ENCODE measurements at places on chromosomes 16 and 17.

- DNase-seq: no peak
Observed at GRCh38 chr17:55652825-55653224, 69.8 kb downstream of the TMEM100 start.

- DNase-seq: no peak
Observed at GRCh38 chr17:28426081-28426519, 20.1 kb upstream of the SLC46A1 start.

GRCh38 chr17:1413281-1413791, 13.3 kb upstream of the YWHAE start:
- DNase-seq: peak; percentile 23

- peak; percentile 86 for DNase-seq
Observed at GRCh38 chr17:2192367-2193057, 111.1 kb downstream of the SMG6 start.

- no peak for DNase-seq
Observed at GRCh38 chr16:30623536-30624283, 13.5 kb upstream of the ZNF689 start.

DNA sequence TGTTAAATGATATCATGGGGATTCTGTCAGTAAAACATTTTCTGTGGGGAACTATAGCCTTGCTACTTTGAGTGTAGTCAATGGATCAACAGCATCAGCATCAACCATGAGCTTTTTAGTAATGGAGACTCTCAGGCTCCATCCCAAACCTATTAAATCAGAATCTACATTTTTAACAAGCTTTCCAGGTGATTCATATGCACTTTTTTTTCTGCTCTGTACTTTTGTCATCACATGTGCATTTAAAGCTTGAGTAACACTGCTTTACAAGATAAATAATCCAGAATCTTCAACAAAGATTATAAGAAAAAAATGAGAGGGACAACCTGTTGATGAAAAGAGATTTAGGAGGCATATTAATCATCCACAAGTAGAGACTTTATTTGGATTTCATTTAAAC, 23.5 kb downstream of the NUP93 start:
- DNase-seq: no peak

- DNase-seq: peak; percentile 98
Observed at GRCh38 chr16:89505204-89506112, 2.7 kb upstream of the SPG7 start.

- DNase-seq: no peak
Observed at GRCh38 chr17:81964081-81964849, 3.3 kb upstream of the NOTUM start.

DNA sequence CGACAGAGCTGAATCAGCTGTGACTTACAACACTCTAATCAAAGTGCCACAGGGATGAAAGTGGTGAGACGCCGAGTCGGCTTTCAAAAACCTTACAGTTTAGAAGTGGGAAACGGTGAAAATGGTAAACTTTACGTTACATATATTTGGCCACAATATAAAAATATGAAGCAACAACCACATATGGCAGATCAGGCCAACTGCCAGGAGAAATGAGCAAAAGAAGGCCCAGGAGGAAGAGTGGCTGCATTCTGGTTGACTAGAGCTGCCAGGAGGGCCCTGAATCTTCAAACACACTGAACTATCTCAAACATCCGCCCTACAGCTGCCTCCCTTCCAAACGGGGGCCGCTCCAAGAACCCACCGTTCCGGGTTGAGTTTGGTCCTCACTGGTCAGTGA, 56.3 kb downstream of the MRM3 start:
- DNase-seq: no peak

DNA sequence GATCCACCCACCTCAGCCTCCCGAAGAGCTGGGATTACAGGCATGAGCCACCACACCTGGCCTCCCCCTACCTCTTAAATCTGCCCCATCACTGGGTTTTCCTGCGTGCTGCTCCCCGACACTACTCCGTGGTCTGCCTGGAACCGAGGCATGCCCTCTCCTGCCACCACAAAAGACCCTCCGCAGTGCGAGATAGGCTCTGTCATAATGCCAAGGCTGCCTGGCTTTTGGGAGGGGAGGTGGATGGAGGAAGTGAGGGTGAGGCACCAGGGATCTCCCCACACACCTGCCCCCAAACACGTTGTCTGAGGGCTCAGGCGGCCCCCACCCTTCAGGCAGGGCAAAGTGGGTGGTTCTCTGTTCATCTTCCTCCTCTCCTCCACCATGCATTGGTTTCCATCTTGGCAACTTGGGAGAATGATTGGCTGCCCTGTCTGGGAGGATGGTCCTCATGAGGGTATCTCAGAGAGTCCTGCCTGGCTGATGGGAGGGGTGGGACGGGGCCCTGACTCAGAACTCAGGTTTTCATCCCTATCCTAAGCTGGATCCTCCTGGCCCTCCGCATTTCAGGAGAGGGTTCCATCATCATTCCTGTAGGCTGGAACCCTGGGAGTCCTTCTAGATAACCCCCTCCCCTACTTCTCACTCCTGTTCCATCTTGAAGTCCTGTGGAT, 23.2 kb downstream of the IGFBP4 start:
- no peak for DNase-seq

- DNase-seq: no peak
Observed at GRCh38 chr16:11901091-11901490, 14.7 kb downstream of the GSPT1 start.

DNA sequence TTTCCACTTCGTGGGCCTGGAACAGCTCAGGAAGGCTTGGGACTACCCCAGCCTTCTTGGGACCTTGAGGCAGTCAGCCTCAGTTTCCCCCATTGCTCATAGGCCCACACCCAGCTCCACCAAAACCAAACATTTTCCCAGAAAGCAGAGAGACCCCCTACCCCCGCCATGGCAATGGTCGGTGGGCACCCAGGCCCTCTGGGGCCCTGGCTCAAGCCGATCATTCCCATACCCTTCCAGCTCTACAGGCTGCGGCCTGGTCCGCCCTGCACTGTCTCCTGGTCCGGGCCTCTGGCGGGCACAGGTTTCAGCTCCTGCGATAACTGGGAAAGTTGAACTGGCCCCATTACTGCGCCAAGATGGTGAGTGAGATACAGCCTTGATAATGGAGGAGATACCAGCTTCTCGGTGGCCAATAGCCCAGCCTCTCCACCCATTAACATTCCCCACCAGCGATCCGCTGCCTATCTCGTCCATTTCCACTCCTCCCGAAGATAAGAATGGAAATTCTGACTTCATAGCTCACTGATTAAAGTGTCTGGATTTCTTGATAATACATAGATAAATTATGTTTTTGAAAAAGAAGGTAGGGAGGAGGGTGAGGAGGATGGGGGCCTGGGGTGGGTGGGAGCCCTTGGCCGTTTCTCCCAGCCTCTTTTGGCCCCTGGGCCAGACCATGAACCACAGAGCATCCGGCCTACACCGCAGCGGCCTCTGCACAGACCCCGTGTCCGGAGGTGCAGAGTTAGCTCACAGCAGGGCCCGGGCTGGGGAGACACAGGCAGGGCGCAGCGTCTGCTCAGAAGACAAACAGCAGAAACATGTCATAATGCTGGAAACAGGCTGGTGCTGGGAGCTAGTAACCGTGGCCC, 11.6 kb downstream of the ZFPM1 start:
- peak; percentile 84 for DNase-seq

Data from MV-4-11 (cell line).